ENCODE measurements at places on chromosomes 4 and X.
A peak's percentile ranks its signal among the peaks of the same experiment; 100 is the strongest.

DNA sequence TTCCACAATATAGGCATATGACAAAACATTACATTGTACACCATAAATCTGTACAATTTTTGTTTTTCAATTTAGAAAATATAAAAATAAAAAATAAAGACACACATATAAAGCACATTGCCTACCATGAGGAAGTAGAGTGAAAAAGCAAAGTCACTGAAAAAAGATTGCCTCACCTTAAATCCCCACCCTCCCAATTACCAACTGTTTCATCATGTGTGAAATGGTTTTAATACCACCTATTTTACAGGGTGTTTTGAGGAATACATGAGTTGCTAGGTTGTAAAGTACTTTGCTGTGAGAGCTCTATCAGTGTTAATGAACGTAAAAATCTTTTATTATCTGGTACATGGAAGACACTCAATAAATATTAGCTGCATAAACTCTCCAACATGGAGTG is 373.6 kb upstream of the NDST3 start:
- no peak for DNase-seq

GRCh38 chr4:2354760-2355159 is 63.7 kb downstream of the ZFYVE28 start:
- no peak for DNase-seq

DNA sequence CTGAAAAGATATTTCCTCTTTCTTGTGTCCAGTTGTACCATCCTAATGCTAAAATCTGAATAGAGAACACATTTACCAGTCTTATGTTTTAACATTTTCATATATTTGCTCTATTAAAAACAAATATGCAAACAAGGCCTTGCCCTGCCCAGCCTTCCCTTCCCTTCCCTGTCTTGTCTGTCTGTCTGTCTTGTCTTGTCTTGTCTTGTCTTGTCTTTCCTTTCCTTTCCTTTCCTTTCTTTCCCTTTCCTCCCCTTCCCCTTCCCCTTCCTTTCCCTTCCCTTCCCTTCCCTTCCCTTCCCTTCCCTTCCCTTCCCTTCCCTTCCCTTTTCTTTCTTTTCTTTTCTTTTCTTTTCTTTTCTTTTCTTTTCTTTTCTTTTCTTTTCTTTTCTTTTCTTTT is 1103.5 kb downstream of the STIM2 start:
- no peak for DNase-seq

DNA sequence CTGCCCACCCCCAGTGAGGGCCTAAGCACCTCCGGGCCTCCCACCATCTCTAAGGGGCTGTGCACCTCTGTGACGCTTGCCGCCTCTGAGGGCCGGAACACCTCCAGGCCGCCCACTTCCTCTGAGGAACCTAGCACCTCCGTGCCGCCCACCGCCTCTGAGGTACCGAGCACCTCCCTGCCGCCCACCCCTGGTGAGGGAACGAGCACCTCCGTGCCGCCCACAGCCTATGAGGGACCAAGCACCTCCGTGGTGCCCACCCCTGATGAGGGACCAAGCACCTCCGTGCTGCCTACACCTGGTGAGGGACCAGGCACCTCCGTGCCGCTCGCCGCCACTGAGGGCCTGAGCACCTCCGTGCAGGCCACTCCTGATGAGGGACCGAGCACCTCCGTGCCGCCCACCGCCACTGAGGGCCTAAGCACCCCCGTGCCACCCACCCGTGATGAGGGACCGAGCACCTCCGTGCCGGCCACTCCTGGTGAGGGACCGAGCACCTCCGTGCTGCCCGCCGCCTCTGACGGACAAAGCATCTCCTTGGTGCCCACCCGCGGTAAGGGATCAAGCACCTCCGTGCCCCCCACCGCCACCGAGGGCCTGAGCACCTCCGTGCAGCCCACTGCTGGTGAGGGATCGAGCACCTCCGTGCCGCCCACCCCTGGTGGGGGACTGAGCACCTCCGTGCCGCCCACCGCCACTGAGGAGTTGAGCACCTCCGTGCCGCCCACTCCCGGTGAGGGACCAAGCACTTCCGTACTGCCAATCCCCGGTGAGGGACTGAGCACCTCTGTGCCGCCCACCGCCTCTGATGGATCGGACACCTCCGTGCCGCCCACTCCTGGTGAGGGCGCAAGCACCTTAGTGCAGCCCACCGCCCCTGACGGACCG is 977 bp downstream of the MAGEE1 start:
- no peak for DNase-seq

- DNase-seq: no peak
Observed at GRCh38 chrX:29530501-29530900, 684.9 kb upstream of the MAGEB2 start.

GRCh38 chr4:17817027-17817426 is 6.2 kb downstream of the NCAPG start:
- DNase-seq: peak; percentile 10

- DNase-seq: no peak
Observed at GRCh38 chr4:119104644-119105273, 30.9 kb upstream of the MYOZ2 start.

GRCh38 chr4:132557660-132558059 is 591.4 kb upstream of the PCDH10 start:
- DNase-seq: peak; percentile 26

DNA sequence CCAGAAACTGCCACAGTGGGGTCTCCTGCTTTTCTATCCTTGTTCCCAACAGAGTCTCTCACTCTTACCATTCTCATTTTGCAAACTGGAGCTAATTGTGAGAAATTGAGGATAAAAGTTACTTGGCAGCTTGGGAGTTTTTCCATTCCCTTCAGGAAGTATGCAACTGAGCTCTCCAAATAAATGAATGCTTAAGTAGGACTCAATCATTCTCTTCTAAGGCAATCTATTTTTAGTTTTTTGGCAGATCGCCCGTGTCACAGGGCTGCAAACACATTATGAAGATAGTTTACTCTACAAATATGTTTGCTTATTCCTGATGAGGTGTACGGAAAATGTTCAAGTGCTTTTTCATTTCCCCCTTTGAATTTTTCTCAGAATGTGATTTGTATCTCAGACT is 5.3 kb downstream of the ASB11 start:
- DNase-seq: no peak

- DNase-seq: no peak
Observed at GRCh38 chr4:170122252-170122651, 32.5 kb upstream of the AADAT start.

GRCh38 chrX:15549189-15550012 is 48.8 kb downstream of the BMX start:
- no peak for DNase-seq

GRCh38 chrX:25389266-25389665 is 373.5 kb upstream of the ARX start:
- DNase-seq: no peak

GRCh38 chrX:19174401-19175025 is 52.2 kb upstream of the ADGRG2 start:
- DNase-seq: no peak

- DNase-seq: peak; percentile 1
Observed at GRCh38 chr4:37742149-37742548, 56.0 kb upstream of the RELL1 start.

Data from HCT116 (cell line).